ENCODE measurements at places on chromosomes 7 and 10.

DNA sequence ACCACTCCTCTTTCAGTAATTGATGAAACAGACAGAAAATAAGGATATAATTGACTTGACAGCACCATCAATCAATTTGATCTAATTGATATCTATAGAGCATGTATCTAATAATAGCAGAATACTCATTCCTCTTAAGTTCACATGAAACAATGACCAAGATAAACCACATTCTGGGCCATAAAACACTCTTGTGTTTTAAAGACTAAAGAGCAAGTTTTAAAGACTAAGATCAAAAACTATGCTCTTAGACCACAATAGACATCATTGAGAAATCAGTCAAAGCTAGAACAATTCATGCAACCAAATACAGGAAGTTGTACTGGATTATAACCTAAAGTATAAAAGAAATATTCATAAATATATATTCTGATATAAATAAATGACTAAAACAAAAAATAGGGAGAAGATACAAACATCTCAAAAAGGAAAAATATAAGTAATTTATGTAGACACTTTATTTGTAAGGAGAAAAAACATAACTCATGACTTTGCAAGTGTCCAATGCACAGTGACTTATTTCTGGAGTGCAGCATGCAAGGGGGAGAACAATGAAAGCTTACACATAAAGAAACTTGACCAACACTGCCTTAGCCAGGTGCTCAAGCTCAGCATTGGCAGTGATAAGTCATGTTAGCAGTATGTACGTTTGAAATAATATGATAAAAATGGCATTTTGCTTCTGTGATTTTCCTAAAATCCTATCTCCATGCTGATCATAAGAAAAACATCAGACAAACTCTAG lies 312.7 kb upstream of the IGFBP3 start:
- DNase-seq: no peak

DNA sequence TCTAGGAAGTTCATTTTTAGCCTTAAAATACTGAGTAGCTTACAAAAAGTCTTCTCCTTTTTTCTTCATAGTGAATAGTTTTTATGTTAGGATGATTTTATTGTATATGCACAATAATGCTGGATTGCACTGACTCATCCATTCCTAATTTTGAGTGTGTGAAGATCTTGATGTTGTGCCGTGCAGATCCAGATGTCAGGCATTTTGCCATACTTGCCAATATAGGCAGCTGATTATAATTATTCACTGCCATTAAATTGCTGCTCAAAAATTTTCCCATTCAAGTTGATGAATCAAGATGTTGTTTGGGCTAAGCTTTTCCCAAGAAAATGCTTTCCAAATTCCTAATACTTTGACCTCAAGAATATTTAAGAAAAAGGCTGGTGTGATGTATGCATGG lies 218.3 kb downstream of the AHR start:
- no peak for DNase-seq

- DNase-seq: no peak
Observed at GRCh38 chr7:82755705-82756551, 312.4 kb upstream of the CACNA2D1 start.

- no peak for DNase-seq
Observed at GRCh38 chr7:16264823-16265804, 156.2 kb downstream of the CRPPA start.

DNA sequence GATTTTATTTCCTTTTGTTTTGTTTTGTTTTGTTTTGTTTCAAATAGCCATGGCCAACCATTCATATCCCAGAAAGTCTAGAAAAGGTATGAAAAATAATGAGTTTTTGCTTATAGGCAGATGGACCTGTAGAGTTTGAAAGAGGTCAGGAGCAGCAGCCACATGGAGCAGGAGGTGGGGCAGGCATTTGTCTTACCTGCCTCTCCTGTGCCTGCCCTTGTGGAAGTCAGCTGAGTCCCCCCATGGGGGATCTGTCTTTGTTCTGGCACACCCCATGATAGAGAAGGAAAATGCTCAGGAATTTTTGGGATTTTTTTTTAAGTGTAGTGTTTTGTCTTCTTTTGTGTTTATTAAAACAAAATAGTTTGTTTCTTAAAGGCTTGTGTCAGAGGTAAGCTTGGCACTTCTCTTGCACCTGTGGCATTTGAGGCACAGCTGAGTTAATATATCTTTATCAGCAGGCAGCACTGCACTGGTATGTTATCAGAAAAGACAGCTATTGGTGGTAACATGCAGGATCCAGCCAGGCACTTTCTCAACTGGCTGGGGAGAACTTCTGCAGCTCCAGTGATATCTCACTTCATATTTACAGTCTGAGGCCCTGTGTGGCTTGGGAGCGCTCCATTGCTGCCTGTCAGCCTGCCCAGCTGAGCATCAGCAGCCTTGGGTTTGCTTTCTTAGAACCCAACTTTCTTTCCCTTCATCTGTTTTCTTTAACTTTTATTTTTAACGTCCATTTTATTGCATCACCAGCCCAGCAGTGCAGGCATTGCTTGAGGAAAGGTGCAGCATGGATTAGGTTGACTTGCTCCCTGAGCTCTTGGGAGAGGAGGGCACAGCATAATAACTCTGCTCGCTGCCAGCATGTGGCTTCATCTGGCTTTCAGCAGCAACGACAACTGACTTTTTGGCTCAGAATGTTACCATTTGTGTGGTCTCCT lies 44.4 kb downstream of the LRRC4 start:
- no peak for DNase-seq

- no peak for DNase-seq
Observed at GRCh38 chr10:71755179-71755879, 18.0 kb downstream of the VSIR start.

- no peak for DNase-seq
Observed at GRCh38 chr10:13862546-13863233, 275.9 kb downstream of the PRPF18 start.

DNA sequence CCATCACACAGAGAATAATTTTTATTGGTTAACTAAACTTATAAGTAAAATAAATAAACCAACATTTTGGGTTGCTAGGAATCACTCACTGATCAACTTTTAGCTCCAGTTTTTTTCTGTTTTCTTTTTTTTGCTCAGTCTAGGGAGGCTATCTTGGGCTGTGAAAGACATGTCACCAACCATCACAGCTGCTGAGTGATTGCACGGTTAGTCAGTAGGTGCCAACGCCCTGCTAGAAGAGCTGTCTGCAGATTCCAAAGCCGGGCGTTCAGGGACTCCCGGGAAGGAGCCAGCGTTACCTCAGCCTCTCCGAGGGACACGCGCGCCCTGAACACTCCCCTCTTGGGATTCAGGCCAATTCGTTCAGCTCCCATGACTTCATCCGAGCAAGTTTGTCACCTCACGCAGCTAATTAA lies 604 bp upstream of the STAM start:
- no peak for DNase-seq

- DNase-seq: peak; percentile 30
Observed at GRCh38 chr7:36303202-36304098, 86.2 kb upstream of the ANLN start.

DNA sequence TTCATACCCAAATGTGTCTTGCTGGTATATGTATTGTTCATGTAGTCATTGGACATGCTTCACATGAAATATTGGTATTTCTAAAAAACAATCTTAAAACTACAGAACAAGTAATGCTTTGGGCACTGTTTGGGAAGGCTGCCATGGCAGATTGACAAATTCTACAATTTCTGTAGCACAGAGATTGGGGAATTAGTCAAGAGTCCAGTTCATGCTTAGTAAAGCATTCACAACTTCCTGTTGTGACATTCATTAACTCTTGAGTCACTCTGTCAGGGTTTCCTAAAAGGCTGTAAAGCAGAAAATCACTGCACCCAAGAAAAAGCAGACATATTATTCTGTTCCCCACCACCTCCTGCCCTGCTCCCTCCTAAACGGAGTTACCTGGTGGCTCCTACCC lies 398.9 kb downstream of the PHTF2 start:
- no peak for DNase-seq

DNA sequence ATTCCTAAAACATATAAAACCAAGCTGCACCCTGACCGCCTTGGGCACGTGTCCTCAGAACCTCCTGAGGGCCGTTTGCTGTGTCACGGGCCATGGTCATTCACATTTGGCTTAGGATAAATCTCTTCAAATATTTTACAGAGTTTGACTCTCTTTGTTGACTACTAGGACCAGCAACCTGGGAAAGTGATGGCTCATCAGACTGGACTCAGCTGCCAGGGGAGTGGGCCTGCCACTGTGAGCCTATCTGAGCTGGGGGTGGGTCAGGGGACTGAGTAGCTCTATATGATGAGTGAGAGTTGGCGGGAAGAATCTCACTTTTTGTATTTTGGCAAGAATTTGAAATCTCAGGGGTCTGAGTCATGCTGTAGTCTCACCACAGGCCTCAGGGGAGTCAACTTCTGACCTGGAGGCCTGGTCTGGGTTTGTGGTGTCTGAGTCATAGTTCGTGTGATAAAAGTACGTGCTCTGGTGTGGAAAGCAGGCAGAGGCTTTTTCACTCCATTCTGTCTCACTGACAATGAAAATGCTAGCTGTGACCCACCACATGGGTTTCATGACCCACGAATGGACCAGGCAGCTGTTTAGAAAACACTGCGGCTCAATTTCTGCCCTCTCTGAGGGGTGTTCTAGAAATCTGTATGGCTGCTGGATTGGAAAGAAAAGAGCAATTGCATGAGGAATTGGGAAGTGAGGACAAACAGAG lies 4.2 kb upstream of the UPP1 start:
- no peak for DNase-seq

DNA sequence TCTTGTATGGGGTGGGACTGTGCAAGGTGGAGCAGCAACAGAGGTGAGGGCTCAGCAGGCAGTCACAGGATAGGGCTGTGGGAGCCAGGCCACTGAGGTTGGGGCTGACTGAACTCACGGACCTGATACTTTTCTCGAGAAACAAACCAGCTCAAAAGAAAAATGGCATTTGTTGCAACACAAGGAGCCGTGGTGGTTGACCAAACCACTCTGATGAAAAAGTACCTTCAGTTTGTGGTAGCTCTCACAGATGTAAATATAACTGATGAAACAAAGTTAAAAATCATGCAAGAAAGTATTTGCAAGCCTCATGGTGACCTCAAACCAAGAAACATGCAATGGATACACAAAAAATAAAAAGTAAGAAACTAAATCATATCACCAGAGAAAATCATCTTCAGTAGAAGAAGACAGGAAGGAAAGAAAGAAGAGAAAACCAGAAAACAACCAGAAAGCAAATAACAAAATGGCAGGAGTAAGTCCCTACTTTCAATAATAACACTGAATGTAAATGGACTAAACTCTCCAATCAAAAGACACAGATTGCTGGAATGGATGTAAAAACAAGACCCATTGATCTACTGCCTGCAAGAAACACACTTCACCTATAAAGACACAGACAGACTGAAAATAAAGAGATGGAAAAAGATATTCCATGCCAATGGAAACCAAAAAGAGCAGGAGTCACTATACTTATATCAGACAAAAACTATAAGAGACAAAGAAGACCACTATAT lies 48.9 kb upstream of the DUSP5 start:
- no peak for DNase-seq

DNA sequence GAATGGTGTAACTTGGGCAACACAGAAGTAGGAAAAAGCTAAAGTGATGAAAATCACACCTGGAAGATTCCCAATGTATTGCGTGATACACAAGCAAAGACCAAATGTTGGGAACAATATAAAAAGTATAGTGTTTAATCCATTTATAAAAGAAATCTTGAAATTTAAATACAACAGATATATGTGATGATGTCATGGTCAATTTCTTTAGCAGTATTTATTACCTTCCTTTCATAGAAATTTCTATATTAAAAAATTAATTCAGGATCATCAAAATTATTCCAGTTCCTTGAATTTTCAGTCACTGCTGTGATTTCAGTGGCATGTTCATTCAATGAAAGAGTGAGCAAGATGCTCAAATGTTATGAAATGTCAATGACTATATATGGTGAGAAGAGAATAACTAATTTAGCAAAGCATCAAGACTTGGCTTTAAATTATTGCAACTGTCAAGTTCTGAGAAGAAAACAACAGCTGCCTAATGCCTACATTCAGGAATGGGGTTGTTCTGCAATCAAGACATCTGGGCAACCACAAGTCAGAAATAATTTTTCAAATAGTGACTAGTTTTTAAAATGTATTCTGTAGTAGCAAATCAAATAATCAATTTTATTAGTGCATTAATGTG lies 308.8 kb downstream of the SEMA3D start:
- DNase-seq: no peak

GRCh38 chr7:41972270-41972669 lies 264.7 kb downstream of the GLI3 start:
- no peak for DNase-seq

DNA sequence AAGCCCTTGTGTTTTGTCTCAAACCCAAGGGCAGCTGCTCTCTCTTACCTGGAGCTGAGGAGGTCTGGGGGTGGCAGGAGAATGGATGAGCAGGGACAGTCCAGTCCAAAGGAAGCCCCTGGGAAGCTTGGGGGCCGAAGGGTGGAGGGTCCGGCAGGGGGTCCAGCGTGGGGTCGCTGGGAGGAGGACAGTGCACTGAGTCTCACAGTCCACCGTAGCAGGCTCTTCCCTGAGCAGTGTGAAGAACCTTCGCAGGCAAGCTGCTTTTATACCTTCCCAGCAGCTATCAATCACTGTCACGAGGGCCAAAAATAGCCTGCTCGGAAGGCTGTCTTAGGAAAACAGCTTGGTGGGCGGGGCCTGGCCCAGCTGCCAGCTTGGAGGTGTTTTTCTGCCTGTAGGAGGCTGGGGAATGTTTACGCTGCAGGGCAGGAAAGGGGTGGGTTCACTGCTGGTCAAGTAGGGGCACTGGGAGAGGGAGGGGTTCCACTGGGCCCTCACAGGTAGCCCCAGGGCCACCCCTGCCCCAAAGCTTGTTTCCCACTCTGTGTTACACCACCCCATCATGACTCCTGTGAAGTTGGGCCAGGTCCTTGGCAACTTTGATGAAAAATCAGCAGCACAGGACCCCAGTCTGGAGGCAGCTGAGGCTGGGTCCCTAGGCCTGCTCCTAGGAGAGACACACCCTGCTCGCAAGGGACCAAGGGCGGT lies at the start of gene DEPP1:
Gene DEPP1 (minus strand): TSS at position 240 of the 711 bp plus-strand sequence. CDS start 779 bp downstream, outside the sequence.
- peak; percentile 89 for DNase-seq

DNA sequence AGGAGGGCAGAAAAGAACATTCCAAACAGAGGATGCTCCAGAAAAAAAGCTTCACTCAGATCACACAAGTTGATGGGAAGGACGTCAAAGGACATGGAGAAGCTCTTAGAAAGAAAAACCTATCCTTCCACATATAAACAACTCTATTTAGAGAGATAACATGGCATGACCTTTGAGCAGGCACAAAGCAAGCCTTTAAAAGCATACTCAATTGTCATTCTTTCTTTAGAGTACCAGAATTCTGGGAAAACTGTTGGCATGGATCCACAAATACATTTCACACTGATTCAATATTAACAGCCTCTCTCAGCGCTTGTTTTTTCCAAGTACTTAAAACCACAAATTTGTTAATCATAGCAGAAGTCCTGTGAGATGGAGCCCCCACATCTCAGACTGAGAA lies 7.3 kb upstream of the ABLIM1 start:
- DNase-seq: no peak

- no peak for DNase-seq
Observed at GRCh38 chr10:21090609-21091082, 193.5 kb upstream of the NEBL start.

GRCh38 chr7:36961097-36961496 lies 236.8 kb upstream of the AOAH start:
- DNase-seq: no peak

Data from NCI-H1436 (cell line).